ENCODE measurements at places on chromosomes 3 and 15.

DNA sequence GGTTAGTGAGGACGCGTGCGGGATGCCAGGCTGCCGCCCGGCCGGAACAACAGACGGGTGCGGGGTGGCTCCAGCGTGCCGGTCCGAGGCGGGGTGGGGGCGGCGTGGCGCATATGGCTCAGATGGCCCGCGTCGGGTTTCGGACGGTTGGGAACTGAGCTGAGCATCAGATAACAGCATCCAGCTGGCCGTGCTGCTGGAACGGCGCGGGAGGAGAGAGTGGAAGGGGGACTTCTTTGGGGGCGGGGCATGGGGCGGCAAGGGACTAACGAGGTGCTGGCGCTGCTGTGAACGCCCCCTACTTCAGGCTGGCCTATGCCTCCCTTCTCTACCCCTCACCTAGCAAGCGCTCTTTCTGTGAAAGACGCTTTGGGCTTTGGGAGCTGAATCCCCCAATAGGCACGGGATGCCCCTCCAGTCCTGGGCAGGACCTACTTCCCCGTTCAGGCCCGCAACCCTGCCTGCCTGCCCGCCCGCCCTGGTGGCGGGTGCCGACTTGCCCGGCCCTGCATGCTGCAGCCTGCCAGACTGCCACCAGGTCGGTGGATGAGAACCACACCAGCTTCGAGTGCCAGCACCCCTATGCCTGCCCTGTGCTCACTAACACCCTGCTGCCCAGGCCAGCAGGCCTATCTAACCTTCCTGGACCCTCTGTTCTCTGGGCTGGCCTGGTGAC lies 542 bp downstream of the INKA1 start:
- peak; percentile 30 for DNase-seq

GRCh38 chr3:134535186-134535970 lies 49.5 kb downstream of the CEP63 start:
- DNase-seq = no peak

DNA sequence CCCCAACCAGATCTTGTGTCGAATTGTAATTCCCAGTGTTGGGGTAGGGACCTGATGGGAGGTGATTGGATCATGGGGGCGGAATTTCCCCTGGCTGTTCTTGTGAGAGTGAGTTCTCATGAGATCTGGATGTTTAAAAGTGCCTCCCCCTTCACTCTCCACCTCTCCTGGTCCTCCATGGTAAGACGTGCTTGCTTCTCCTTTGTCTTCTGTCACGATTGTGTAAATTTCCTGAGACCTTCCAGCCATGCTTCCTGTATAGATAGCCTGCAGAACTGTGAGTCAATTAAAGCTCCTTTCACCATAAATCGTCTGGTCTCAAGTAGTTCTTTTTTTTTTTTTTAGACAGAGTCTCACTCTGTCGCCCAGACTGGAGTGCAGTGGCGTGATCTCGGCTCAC lies 42.3 kb downstream of the NR1D2 start:
- DNase-seq = no peak

GRCh38 chr15:77622209-77622933 lies 10.3 kb downstream of the LINGO1 start:
- no peak for DNase-seq

- DNase-seq = no peak
These were observed 2.7 kb upstream of the CRELD1 start for GRCh38 chr3:9930804-9931418.

DNA sequence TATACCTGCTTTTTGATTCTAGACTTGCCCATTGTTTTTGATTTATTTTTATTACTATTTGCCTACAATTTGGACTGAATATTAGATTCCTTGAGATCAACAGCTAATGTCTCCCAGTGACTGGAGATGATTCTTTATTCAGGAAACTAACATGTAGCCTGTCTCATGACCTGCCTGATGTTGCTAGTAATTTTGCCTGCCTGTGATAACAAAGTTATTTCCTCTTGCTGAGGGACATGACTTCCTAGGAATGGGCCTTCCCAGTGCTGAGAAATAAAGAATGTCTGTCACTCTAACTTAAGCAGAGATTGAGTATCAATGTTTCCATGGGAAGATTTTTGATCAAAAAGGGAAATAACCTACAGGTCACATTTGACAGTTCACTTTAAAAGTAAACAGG lies 13.4 kb upstream of the NPHP3 start:
- DNase-seq = no peak

DNA sequence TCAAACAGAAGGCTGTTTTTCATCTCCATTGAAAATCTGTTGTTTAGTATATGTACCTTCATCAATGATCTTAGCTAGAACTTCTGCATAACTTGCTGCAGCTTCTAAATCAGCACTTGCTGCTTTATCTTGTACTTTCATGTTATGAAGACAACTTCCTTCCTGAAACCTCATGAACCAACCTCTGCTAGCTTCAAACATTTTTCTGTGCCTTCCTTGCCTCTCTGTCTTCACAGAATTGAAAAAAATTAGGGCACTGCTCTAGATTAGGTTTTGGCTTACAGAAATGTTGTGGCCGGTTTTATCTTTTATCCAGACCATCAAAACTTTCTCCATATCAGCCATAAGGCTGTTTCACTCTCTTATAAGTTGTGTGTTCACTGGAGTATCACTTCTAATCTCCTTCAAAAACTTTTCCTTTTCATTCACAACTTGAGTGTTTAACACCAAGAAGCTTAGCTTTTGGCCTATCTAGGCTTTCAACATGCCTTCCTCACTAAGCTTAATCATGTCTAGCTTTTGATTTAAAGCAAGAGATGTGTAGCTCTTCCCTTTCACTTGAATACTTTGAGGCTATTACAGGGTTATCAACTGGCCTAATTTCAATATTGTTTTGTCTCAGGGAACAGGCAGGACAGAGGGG lies 78.6 kb downstream of the IGSF11 start:
- DNase-seq = no peak

DNA sequence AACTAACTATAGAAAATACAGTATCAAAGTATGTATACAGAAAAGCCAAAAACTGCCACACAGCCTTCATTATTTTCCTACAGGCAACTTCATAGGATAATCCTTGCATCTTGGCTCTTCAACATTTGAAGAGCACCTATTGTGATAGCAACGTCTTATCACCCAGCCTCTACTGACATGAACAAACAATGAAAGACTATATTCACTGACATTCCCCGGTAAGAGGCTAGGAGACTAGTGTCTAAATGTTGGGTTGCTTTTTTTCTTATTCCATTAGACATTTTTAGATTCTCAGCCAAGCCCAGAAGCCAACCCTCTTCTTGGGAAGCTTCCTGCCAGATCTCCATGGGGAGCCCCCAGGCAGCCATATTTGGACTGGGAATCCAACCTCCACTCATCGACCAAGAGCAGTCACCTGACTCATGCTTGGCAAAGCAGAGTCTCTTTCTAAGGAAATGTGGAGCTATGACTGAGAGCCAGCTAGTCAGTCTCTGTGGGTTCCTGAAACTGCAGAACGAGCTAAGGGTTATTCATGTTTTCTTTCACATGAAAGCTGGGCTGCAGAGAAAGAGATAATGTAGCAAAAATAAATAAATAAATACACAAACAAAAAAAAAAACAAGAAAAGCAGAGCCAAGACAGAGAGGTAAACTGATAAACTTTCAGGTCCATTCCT lies 227.5 kb downstream of the MAGI1 start:
- no peak for DNase-seq

- DNase-seq = no peak
These were observed 60.6 kb downstream of the SLC12A8 start for GRCh38 chr3:125151916-125152315.

GRCh38 chr15:38176691-38177090 lies 75.9 kb upstream of the SPRED1 start:
- no peak for DNase-seq

DNA sequence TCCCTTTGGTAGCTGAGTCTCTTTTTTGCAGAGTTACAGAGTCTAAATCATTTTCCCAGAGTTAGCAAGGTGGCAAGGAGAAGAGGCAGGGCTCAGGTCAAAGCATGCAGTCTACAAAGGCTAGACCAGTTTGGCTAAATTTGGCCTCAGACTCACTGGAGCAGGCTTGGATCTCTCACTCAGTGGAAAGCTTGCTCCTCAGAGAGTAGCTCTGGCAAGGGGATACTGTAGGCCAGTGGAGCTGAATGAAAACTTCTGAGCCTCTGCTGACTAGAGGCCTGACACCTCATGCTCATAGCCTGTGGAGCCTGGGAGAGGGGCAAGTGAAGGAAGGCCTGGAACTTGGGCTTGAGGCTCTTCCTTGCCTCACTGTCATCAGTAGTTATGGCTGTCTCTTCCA lies 101.0 kb downstream of the MOBP start:
- no peak for DNase-seq

Measured in HFFc6 (cell line).